NAMALWA (cell line): ENCODE measurements at places on chromosomes 5 and 9.

GRCh38 chr5:151026679-151027078, 6.3 kb downstream of the GPX3 start:
- DNase-seq: no peak

DNA sequence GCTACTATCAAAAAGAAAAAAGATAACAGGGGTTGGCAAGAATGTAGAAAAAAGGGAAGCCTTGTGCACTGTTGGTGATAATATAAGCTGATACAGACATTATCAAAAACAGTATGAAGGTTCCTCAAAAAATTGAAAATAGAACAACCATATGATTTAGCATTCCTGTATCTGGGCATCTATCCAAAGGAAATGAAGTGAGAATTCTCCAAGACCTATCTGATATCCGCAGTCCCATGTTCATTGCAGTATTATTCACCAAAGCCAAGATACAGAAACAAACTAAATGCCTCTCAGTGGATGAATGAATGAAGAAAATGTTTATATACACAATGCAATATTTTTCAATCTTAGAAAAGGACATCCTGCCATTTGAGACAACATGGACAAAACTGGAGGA, 1943.3 kb downstream of the MAT2B start:
- no peak for DNase-seq

- peak; percentile 46 for DNase-seq
Measured at GRCh38 chr5:96870094-96871026, 5.9 kb upstream of the ERAP2 start.

- peak; percentile 61 for DNase-seq
Measured at GRCh38 chr5:100706776-100707175, 171.6 kb downstream of the FAM174A start.

GRCh38 chr5:21067724-21068123, 1079.7 kb upstream of the CDH18 start:
- no peak for DNase-seq

DNA sequence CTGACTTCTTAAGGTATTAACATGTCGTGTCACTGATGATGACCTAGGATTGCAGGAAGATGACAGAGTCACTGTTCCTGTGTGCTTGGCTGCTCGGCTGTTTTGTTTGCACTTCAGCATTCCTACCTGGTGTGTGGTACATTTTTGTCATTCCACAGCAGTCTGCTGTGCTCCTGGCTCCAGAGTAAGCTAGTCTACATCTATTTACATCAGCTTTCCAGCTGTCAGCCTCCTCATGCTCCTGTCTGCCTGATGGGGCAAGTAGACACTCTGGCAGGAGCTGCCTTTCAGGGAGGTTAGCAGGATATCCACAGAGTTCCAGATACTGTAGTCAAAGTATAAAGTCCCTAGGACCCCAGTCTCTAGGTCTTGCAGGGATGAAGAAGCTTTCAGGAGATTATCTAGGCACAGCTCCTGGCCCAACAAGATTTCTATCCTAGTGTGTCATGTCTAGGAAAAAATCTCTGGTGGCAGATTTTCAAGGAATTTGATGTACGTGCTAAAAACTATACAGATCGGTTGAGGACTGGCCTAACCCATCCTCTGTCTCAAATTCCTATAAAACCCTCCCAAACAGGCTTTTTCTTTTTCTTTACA, 28.4 kb downstream of the RUSC2 start:
- DNase-seq: no peak

DNA sequence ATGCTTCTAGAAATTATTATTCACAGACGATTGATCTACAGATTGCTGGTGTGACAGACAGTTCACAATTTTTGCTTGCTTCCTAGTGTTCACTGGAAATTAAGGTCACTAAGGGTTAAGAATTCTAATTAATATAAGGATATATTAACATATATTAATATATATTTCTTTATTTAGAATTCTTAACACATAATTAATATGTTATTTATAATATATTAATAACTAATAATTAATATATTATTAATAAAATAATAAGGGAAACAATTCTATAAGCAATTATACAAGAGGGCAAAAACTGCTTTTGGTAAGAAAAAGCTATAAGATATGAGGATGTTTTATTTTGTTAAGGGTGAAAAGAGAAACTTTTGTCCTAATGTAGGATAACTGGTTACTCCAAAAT, 56.3 kb downstream of the PDE6A start:
- DNase-seq: no peak
